ENCODE measurements at places on chromosomes 3 and 15.

- no peak for DNase-seq
Measured at GRCh38 chr3:117722856-117723255, 1013.3 kb downstream of the TUSC7 start.

DNA sequence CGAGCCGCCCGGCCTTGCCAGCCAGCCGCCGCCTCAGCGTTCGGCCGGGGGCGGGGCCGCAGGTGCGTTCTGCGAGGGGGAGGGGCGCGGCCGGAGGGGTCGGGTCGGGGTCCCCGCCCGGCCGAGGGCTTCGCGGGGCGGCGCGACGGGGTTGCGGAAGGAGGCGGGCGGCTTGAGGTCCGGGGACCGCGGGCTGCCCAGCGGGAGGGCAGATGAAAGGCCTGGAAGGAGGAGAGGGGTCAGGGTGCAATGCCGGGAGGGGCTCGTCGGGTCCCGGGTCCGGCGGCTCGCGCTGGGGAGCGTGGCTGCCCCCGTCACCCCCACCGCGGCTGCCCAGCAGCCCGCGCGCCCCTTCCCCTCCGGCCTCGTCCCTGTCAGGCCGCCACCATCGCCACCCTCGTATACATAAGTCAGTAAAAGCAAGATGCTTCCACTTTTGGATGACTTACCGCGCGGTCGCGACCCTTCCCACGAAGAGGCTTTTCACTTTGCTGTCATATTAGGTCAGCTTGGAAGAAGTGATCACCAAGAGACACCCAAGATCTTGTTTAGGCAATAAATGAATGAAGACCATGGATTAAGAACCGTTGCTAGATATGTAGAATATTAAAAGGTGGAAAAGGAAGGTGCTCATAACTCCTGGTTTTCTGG is 620 bp upstream of the ANP32A start:
- DNase-seq, result no peak

GRCh38 chr15:53807501-53807900 is 48.0 kb upstream of the WDR72 start:
- no peak for DNase-seq

DNA sequence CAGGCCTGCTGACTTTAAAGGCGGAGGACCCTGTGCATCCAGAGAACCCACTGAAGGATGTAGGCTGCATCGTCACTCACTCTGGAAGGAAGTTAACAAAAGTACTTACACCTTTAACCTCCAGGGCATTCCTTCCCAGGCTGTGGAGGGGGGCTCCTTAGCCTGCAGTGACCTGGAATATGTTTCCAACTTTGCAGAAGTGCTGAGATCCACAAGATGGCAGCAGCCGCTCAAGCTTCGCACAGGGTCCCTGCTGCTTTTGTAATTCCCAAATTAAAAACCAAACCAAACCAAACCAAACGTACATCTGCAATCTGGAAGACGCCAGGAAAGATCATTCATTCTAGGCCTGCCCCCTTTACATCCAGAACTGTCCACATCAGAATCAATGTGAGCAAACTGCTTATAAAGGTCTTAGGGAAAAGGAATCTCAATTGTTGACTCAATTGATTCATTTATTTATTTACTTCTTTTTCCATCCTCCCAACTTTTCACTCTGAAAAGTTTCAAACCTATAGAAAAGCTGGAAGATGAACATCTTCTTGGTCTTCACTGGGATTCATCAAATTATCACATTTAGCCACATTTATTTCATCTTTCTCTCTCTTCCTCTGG is 70.5 kb upstream of the KLHL25 start:
- DNase-seq, result peak; percentile 58

DNA sequence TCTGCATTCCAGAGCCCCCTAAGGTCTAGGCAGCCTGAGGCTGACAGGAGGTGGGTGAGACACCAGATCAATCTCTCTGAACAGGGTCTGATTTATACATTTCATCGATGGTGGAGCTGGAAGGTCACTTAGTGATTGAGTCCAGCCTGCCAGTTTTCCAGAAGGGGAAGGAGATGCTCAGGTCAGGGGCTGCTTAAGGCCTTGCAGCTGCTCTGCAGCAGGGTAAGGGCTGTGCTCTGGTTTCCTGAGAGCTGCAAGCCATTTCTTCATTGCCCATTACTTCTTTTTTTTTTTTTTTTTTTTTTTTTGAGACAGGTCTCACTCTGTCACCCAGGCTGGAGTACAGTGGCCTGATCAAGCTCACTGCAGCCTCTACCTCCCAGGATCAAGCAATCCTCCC is 10.7 kb downstream of the TADA3 start:
- DNase-seq, result no peak

DNA sequence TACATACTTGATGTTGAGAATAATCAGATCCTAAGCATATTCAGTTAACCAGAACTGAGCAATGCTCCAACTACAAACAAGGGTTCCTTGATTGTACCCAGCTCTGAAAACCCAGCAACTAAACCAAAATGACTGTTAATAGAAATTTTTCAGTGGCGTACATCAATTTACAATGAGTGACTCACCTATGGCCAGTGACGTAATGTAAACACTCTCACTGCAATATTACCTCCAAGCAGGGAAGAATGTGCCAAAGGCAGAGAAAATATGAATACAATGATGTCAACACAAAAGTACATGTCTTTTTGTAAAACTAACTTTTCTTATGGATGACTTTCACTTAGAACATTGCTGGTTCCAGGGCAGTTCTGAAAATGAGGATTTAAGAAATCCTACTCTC is 611.3 kb downstream of the EDEM1 start:
- DNase-seq, result no peak

- no peak for DNase-seq
Measured at GRCh38 chr15:37891766-37892368, 42.6 kb upstream of the TMCO5A start.

- no peak for DNase-seq
Measured at GRCh38 chr3:129020691-129021090, 19.6 kb downstream of the EFCC1 start.

DNA sequence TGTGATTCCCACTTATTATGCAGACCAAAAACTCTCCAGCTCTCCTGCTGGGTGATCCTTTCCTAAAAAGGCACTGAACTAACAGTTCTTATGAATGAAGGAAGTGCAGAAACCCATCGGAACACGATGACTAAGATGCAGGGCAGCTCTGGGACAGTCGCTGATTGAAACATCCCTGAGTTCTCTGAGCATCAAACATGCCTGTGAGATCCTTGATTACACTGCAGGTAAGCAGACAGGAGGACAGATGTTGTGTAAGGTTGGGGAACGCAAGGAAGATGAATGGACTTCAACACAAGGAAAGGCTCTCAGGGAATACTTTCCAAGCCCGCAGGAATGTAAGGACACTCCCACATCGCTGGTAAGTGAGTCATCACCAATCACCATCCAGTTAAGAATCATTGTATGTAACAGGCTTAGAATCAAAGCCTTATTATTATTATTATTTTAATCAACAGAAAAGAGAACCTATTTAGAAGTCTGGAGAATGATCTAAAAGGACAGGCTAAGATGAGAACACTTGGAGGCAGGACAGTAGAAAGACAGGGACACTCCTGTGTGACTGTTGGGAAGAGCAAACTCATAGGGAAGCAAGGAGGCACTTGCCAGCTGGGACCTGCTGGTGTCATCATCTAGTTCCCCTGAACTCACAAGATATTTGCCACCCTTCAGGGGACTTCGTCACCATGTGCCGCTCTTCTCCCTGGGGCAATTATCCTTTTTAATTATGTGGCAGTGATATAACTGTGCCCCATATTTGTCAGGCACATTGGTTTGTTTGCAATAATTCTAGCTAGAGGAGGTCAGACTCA is 26.0 kb downstream of the TMEM158 start:
- DNase-seq, result no peak

GRCh38 chr3:32910954-32911353 is 40.5 kb upstream of the CCR4 start:
- no peak for DNase-seq

GRCh38 chr3:197599089-197599765 is 43.5 kb upstream of the BDH1 start:
- peak; percentile 76 for DNase-seq

DNA sequence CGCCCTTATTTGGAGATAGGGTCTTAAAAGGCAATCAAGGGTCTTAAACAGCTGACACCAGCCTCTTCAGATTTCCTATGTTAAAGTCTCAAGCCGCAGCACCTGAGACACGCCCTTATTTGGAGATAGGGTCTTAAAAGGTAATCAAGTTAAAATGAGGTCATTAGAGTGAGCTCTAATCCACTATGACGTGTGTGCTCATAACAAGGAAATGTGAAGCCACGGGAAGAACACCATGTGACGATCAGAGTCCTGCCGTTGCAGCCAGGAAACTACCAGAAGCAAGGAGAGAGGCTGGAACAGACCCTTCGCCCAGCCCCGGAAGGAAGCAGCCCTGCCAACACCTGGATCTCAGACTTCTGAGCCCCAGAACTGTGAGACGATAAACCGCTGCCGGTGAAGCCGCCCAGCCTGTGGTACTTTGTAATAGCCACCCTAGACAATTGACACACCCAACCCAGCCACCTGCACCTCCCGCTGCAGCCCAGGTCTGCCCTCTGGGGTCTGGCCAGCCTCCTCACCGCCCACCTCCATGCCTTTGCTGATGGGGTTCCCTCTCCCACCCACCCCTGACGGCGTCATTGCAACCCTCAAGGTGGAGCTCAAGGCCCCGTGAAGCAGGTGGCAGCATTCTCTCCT is 137.9 kb downstream of the MEGF11 start:
- no peak for DNase-seq

DNA sequence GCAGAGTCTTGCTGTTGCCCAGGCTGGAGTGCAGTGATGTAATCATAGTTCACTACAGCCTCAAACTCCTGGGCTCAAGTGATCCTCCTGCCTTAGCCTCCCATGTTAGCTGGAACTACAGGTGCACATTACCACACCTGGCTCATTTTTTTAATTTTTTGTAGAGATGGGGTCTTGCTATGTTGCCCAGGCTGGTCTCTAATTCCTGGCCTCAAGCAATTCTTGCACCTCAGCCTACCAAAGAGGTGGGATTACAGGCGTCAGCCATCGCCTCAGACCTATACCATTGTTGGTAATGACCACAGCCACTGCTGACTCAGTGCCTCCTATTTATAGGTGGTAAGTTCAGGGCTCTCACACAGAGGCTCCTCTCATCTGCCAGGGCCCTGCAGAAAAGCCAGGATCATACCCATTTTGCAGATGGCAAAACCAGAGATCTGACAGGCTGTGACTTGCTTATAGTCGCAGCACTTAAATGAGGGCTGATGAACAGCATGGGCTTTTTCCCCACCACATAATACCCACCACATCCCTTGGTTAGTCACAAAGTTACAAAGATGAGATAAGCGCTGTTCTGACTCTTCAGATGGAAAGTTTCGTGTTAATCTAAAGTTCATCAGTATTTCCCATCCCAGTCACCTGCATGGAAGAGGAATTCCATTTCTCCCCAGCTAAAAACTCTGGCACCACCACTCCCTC is 21.8 kb upstream of the SPATA12 start:
- DNase-seq, result no peak

DNA sequence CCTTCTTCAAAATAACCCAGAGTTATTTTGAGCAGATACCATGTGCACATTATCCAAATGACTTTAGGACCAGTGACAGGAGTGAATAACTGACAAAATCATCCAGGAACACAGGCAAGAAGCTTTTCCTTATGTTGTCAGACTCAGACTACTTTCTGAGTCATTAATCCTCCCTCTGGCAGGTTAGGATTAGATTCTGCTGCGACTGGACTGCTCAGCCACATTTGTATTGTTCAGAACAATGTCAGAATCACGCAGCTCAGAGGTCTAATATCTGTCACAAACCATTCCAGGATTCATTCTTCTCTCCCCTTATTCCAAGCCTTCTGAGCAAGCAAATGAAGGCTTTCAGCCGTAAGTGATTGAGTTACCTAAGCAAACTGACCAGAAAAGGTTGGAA is 34.8 kb upstream of the FAM174B start:
- no peak for DNase-seq

Measured in right atrium auricular region (tissue), 2 donors.